ENCODE measurements at places on chromosomes 6 and 20. TPM values are rescaled to one million over a fixed set of nuclear protein-coding genes. Genes with fewer than 3 reads are reported as not detected.

SLC22A2 gene
- total RNA-seq: not detected

PAX1 gene
- under 0.01 TPM for total RNA-seq

CRNKL1 gene
- 10.2 TPM for total RNA-seq

STK4 gene
- 47.7 TPM for total RNA-seq

IFNGR1 gene
- total RNA-seq: 24.2 TPM

TCF15 gene
- total RNA-seq: 0.81 TPM

TP53RK gene
- 16.7 TPM for total RNA-seq

NMBR gene
- total RNA-seq: not detected

PRRC2A gene
- total RNA-seq: 117 TPM

AKIRIN2 gene
- total RNA-seq: 27.2 TPM

DNA sequence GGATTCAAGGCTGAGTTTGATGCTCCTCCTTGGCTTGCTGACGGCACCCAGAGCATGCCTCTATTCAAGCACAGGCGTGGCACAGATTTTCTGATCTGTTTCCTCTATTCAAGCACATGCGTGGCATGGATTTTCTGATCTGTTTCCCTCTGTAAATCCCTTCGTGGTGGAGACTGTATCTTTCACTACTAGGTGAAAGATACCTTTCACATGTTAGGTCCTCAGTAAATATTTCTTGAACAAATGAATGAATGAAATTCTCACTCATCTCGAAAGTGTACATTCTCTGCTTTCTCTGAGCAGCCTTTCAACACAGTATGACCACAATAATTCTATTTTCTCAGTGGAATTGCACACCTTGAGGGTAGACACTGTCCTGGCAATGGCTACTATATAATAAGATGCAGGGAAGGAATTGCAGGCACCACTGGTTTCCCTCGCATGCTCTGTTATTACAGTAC, 72.6 kb upstream of the F13A1 start:
- DNase-seq: no peak

GRCh38 chr6:116422238-116422637, 38.9 kb upstream of the CALHM6 start:
- DNase-seq: no peak

DNA sequence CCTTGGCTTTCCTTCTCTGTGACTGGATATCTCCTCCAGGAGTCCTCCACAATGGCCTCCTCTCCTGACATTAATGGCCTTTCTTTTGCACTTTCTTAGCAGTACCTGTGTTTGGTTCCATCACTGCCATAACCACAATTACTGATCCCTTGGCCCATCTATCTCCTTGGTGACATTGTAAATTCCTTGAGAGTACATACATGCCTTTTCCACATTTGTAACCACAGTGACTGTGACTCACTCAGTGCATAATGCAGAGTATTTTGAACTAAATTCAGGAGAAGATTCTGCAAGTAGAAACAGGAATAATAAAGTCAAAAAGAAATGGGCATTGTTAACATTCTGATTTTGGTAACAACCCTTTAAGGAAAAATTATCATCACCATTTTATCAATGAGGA, 197.2 kb upstream of the SOX4 start:
- DNase-seq: no peak

DNA sequence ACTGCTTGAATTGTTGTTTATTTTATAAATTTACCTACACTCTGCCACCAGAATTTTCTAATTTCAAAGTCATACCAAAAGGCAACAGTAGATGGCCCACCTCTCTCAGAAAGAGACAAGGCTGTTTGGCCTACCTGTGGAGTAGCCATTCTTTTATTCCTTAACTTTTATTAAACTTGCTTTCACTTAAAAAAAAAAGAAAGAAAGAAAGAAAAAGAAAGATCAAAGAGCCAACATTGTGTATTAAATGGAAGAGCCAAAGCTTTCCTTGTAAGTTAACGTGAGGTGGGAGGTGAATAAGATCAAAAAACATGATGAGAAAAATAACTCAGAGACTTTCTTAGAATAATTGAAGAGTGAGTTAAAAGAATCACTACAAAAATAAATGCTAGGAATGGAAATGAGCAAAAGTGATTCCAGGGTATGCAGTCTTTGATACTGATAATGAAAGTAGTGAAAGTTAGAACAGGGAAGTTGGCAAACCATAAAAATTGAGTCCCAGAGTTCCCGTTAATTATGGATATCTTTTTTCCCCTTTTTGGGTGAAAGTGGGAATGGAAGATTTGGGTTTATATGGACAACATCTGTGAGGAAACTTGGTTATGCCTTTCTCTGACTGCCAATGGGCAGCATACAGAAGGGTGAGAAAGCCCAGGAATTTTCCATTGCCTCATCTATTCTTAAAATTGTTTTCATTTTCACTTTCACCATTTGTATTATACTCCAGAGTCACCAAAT, 35.9 kb upstream of the MYB start:
- DNase-seq: peak; percentile 78

- DNase-seq: no peak
These were observed 69.3 kb downstream of the PTPN1 start for GRCh38 chr20:50579511-50579910.

DNA sequence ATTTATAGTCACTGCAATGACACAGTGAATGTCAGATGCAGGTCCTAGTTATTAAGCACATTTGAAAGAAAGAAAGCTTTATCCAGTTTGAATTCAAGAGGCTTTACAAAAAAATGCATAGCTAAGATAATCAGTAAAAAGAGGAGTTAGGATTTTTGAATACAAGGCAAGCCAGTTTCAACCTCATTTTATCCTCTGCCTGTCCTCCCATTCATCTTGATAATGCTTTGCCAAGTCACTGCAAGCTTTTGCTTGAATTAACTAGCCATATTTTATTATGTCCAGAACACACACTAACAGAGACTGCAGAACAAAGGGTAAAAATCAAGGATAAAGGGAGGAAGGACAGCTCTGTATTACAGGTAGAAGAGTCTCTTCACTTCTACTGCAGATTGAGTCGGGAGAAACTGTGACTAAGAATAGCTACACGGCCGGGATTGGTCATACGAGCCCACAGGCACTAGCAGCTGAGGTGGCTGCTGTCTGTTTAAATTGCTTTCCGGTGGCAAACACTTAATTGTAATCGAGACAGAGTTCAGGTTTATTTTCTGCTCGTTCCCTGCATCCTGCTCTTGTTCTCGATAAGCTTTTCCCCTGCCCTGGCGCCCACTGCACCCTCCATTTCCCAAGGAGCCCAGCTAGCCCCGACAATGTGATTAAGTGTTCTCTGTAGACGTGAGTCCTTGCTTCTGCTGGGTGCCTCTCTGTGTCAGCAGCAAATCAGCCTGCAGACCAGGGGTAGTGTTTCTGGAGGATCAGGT, 30.5 kb upstream of the AKAP12 start:
- DNase-seq: no peak

GRCh38 chr6:156598855-156599180, 178.4 kb upstream of the ARID1B start:
- DNase-seq: peak; percentile 64

DNA sequence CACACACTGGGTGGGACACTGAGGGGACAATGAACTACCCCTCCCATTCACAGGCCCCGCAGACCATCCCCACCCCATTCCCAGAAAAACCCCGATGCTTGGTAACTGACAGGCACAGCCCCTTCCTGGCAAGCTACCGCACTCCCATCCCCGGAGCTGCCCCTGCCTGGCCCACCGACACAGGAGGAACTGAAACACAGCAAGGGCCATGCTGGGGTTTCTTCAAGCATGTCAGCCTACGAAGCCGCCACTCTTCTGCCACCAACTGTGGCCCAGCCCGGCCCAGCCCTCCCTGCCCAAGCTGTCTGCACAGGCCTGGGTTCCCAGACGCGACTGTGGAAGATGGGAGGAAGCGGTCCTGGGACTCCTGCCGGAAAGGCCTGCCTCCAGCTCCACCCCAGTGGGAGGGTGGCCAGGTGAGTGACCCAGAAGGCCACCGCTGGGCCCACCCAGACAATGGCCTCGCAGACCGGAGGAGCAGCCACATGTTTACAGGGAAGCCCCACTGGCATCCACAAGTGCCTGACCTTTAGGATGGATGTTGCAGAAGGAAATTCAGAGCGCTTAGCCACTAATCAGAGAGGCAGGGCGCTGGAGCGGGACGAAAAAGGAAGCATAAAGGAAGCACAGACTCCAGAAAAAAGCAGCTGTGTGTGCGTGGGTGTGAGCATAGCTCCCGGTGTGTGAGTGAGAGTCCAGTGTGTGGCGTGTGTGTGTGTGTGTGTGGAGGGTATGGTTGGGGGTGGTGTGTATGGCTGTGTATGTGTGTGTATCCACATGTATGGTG, 91.6 kb downstream of the PRND start:
- no peak for DNase-seq

DNA sequence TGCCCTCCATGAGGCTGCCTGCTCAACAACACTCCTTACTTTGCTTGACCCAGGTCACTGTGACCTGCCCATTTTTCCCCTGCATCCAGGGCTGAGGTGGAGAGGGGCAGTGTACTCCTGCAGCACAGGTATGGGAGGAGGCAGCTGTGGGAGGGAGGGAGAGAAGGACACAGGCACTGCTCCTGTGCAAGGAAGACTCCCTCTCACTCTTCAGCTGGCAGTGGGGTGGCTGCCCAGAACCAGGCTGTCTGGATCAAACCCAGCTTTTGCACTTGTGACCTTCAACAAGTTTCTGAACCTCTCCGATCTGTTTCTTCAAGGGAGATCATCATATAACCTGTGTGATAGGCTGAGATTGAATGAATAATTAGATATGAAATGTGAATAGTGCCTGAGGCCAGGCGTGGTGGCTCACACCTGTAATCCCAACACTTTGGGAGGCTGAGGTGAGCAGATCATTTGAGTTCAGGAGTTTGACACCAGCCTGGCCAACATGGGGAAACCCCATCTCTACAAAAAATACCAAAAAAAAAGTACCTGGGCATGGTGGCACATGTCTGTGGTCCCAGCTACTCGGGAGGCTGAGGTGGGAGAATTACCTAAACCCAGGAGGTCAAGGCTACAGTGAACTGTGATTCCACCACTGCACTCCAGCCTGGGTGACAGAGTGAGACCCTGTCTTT, 14.1 kb downstream of the TGIF2 start:
- DNase-seq: no peak

DNA sequence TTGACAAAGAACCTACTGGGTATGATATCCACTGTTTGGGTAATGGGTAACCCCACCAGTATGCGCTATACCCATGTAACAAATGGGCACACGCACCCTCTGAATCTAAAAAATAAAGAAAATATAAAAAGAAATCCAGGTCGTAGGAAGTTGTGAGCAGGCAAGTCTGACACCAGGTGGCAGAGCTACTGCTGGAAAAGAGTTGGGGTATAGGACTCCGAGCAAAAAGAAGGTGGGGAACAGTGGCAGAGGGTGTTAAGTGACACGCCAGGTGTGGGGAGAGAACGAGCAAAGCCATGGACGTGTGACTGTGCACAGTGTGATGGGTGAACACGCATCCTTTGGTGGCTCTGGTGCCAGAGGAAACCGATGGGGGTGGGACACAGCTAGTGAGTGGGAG, 46.7 kb downstream of the NOX3 start:
- no peak for DNase-seq

DNA sequence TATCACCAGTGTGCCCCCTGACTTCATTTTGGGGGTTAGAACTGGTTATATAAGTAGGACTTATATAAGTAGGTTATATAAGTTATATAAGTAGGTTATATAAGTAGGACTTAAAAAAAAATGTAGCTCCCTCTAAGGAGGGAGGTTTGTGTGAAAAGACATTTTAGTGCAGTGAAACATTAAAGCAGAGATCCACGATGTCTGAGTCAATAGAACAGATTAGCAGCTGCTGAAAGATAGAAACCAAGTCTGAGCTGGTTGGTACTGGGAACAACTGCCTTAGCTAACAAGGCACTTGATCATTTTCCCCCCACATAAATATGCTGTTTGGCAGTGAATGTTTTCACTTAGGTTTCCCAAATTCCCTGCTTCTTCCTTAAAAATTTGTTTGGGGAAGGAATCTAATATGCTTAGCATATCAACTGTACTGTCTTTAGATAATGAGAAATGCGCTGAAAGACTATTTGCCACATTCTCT, 2.1 kb upstream of the RPS12 start:
- no peak for DNase-seq

GRCh38 chr6:30690403-30691207, at the start of gene NRM:
Gene NRM, minus strand, starts transcription at chr6:30690984. Its CDS starts 10 bp downstream, at chr6:30690974.
- peak; percentile 61 for DNase-seq

- DNase-seq: peak; percentile 98
These were observed at the start of gene HSP90AB1 for GRCh38 chr6:44246663-44247337. Gene HSP90AB1, plus strand, starts transcription at chr6:44247101. Its CDS starts 1,529 bp downstream, at chr6:44248630.

DNA sequence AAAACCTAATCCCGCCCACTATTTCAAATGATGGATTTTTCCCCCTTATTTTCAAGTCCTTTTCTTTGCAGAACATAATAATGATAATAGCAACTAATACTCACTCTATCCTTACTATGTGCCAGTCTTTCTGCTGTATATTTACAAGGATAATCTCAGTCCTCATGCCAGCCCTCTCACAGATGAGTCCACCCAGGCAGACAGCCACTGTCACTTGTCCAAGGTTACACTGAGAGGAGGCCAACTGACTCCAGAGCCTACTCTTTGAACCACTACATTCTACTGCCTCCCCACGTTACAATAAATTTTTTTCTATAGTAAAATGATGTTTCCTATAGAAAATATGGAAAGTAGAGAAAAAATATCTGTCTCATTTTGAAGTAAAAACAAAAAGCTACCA, 30.9 kb downstream of the ELOVL5 start:
- DNase-seq: no peak

GRCh38 chr6:41524634-41525011, 21.6 kb upstream of the FOXP4 start:
- DNase-seq: no peak

DNA sequence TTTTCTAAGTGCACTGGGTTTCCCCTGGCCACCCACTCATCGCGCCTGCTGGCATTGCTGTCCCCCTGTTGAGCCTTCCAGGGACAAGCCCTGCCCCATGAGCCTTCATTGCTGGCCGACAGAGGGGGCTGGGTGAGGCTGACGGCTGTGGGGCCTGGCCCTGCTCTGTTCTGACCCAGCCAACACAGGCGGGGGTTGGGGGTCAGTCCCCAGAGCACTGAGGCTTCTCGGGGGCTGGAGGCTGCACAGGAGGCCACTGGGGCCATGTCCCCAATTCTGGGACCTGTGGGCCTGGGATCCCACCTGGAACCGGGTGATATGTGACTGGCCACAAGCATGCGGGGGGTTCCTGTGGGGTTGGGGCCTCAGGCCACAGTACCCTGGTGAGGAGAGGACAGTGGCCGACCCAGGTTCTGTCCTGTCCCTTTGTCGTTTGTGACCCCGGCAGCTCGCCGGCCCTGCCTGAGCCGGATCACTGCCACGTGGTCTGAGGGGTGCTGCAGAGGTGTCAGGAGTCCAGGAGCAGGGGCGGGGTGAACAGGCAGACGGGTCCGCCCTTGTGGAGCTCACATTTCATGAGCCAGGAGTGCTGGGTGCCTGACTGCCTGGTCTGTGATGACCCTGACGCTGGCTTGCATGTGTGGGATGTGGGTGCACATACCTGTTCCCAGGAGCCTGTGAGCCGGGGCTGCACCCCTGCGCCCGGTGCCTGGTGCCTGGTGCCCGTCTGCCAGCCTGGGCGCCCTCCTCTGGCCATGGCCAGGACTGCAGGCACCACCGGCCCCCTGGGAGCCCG, 2.1 kb upstream of the COL20A1 start:
- DNase-seq: peak; percentile 33

DNA sequence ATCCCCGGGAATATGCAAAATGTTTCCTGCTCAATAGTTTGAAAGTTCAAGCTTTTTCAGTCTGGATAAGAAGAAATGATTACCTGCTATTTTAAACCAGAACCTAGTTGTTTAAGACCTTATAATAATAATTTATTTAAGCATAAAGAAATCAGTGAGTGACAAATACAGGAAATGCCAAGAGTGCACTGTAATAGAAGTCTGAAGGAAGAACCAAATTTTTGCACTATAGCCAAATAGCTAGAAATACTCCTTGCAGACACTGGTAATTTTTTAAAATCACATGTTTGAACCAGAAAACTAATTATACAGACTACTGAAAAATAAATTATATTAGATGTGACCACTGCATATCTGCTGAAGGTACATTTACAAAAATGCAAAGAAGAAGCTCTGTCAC, 93.2 kb downstream of the MMS22L start:
- no peak for DNase-seq

Measured in hematopoietic multipotent progenitor cell (in vitro differentiated cells).